Activated naive CD4-positive, alpha-beta T cell treated with anti-CD3 and anti-CD28 coated beads for 36 hours (primary cell): ENCODE measurements at places on chromosomes 3 and 15.

GRCh38 chr3:126654571-126655383 is at the start of gene TXNRD3:
TXNRD3 (minus strand) TSS chr3:126655124.
- DNase-seq: peak; percentile 80

GRCh38 chr15:36882487-36883131 is 217.7 kb downstream of the MEIS2 start:
- no peak for DNase-seq

DNA sequence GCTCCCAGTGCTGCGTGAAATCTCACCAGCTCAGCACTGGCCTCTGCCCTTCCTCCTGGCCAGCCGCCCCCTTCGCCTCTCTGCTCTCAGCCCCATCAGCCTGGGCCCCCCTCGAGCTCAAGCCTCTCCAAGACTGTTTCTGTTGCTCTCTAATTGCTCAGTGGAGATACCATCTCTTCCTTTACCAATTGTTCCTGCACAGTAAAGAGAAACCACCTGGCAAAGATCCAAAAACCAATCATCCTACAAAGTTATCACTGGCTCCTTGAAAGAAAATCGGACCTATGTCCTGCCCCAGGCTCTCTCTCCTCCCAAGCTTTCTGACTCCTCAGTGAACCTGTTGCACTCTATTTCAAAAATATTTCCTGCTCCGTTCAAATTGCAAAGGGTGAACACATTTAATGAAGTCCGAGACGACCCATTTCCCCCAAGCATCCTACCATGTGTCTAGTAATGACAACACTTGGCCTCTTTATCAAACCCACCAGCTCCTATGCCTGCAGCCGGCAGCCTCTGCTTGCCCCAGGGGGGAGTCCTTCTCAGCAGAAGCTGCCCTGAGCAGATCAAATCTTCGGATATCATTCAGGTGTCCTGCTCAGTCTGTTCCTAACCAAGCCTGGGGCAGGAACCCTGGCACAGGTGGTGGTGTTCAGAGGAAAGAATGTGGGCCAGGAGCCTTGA is 53.7 kb upstream of the FAM174B start:
- DNase-seq: no peak

DNA sequence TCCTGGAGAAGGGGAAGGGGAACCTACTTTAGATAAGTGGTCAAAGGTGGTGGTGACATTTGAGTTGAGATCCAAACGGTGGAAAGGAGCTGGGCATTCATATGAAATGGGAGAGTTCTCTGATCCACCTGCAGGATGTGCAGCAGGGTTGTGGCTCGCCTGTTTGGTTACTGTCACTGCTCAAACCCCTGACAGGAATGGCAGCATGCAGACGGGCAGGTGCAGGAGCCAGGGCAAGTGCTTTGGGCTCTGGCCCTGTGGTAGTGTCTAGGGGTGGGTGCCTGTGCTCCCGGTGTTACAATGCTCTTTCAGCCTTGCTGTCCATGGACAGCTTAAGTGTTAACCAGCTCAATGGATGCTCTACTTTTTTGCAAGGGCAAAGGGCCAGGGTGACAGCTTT is 18.5 kb downstream of the PAQR9 start:
- no peak for DNase-seq

- no peak for DNase-seq
These were observed 152.3 kb downstream of the LRRC28 start for GRCh38 chr15:99403597-99403996.

GRCh38 chr3:46468753-46469600 is 4.3 kb upstream of the LTF start:
- DNase-seq: no peak

DNA sequence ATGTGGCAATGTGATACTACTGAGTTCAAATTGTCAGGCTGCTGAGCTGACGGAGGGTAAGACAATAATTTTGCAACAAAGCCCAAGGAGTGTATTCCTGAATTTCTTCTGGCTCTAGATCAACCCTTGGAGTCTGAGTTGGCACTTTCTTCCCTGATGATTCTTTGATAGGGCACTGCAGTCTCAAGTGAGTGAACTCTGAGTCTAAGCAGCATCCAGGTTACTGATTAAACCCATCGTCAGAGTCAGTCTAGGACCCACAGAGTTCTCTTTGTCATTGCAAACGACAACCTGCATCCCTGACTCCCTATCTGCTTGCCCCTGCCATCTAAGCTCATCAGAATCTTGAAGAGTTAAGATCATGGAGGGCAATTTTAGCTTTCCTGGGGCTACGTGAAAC is 58.6 kb downstream of the MME start:
- no peak for DNase-seq
